ACHN (cell line): ENCODE measurements at places on chromosomes 1 and 21.

- no peak for DNase-seq
Observed at GRCh38 chr1:236016083-236016482, 48.8 kb downstream of the NID1 start.

GRCh38 chr21:38851101-38851500, 45.4 kb downstream of the ETS2 start:
- no peak for DNase-seq

GRCh38 chr1:152941037-152941711, 5.8 kb upstream of the SPRR5 start:
- DNase-seq: no peak

DNA sequence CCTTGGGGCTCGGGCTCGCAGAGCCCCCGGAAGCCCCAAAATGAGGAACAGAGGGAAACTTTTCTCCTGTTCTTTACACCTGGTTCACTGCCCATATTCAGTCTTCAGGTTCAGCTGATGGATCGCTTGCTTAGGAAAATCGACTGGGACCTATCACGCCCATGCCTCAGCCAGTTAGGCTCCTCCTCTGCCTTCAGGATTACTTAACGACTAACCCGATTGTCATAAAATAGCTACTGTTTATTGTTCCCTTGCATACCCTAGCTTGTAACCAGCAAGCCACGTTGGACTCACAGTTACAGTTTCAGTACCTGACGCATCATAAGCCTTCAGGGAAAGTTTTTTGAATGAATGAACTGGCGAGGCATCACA, 692 bp downstream of the TARDBP start:
- DNase-seq: no peak

- peak; percentile 35 for DNase-seq
Observed at GRCh38 chr1:169486281-169487051, 722 bp upstream of the SLC19A2 start.

DNA sequence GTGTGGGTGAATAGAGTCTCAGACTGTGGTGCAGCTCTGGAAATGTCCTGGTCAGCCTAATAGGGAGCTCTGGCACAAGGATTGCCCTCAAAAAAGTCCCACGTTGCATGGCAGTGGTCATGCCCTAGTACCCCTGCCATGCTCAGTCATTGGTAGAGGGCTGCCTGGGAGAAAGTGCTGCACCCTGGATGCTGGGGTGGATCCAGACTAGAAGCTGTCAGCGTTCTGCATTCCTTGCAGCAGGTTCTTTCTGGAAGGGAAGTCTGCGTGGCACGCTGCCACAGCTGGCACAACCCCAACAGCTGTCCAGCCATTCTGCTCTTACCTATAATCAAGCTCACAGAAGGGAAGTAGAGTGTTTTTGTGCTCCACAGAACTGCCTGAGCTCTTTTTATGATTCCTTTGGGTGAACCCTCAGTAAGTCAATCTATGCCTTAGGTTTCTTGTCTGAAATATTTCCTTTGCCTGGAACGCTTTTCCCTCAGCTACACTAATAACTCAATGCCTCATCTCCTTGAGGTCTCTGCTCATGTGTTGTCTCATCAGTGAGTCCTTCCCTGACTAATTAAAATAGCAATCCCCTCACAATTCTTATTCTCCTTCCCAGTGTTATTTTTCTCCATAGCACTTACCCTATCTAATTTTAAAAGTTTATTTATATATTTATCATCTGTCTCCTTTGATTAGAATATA, 61.5 kb upstream of the JAK1 start:
- no peak for DNase-seq

DNA sequence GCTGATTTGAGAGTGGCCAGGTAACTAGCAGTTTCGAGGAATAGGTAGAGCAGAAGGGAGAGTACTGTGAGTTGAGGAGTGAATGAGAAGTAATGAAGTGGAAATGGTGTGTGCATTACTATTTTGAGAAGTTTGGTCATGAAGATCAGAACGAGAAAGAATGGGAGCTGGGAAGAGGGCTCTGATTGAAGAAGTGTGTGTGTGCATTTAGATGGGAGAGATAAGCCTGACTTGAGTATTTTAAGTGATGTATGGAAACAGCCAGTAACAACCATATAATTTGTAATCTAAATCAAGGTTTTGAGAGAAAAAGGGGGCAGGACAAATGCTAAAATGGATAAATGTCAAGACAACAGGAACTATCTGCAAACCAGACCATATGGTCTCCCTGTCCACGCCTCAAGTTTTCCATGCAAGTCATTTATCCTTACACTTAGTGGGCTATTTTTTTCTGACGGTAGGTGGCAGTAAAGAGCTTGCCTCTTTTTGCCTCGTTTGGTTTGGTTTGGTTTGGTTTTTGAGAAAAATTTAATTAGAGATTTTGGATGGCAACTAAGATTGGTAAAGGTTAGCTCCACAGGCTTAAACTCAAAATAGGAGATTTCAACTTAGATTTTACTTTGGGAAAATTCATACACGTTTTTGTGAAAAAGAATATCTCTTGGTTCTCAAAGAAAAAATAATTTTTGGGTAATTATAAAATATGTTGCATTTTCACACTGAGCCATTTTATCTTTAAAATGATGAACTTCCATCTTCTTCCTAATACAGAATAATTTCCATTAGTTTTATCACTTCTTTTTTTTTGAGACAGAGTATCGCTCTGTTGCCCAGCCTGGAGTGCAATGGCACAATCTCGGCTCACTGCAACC, 9.5 kb upstream of the B3GALNT2 start:
- peak; percentile 73 for DNase-seq

GRCh38 chr1:189253601-189254350, 1223.9 kb downstream of the BRINP3 start:
- DNase-seq: no peak

- no peak for DNase-seq
Observed at GRCh38 chr1:219906924-219907771, 21.2 kb downstream of the SLC30A10 start.

GRCh38 chr1:114099268-114099667, 54.4 kb downstream of the SYT6 start:
- no peak for DNase-seq

DNA sequence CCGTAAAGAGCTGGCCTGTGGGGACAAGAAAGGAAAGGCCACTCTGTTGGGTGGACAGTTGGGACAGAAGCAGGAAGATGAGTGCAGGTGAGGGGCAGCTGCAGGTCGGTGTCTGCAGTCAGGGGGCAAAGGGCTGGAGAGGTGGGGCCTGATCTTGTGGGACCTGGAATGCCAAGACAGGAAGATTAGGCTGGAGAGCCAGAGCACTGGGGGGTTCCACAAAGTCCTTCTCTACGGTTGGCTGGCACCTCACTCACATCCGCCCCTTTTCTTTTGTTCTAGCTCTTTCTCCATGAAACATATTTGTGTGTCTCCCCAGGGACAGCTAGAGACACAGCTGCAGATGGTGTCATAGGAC, 404.1 kb downstream of the PTPRU start:
- DNase-seq: peak; percentile 63

GRCh38 chr1:107246775-107247345, 106.0 kb downstream of the NTNG1 start:
- no peak for DNase-seq
